Activated CD8-positive, alpha-beta T cell treated with anti-CD3 and anti-CD28 coated beads for 36 hours (primary cell): ENCODE measurements at places on chromosomes 2 and 18. TPM values are rescaled to one million over a fixed set of nuclear protein-coding genes. Genes with fewer than 3 reads are reported as not detected.

MYO1B gene
- total RNA-seq: 44.8 TPM

LOXL3 gene
- 0.60 TPM for total RNA-seq

FN1 gene
- total RNA-seq: 0.11 TPM

C2orf81 gene
- 2.6 TPM for total RNA-seq

IKZF2 gene
- 24.4 TPM for total RNA-seq

GRCh38 chr2:25844089-25844488, 34.2 kb downstream of the ASXL2 start:
- no peak overlapping the region for H3K27ac ChIP-seq
- H3K27me3 ChIP-seq: no peaks in the 10 kb centered on the region
- DNase-seq: no peak
- H3K4me3 ChIP-seq: no peak overlapping the region

DNA sequence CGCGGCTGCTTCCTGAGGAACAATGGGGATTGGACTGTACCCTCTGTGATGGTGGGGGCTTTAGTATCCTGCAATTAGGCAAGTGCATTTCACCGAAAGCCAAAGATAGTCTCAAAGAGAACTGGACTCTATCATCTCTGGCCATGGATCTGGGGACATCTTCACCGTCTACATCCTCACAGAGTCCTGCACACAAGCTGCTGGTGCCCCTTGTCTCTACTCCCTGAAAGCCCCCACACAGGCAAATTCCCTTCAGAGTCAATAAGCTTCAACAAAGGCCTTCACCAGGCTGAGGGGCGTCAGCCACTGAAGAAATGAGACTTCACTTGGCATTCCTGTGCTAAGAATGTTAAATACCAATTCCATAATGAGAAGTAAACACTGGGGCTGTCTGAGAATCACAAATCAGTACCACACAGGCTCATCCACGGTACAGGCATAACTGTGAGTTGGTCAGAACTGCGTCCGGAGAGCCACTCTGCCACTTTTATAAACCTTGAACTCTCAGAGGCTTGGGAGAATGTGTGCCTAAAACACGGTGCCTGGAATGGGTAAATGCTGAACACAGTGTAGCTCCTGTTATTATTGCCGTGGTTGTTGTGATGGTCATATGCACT, 432.7 kb downstream of the ZNF521 start:
- H3K4me1 ChIP-seq: no peaks in the 10 kb centered on the region
- H3K27me3 ChIP-seq: no peaks in the 10 kb centered on the region
- H3K27ac ChIP-seq: no peak overlapping the region
- no peak overlapping the region for H3K4me3 ChIP-seq
- no peak for DNase-seq
- H3K36me3 ChIP-seq: no peaks in the 10 kb centered on the region

DNA sequence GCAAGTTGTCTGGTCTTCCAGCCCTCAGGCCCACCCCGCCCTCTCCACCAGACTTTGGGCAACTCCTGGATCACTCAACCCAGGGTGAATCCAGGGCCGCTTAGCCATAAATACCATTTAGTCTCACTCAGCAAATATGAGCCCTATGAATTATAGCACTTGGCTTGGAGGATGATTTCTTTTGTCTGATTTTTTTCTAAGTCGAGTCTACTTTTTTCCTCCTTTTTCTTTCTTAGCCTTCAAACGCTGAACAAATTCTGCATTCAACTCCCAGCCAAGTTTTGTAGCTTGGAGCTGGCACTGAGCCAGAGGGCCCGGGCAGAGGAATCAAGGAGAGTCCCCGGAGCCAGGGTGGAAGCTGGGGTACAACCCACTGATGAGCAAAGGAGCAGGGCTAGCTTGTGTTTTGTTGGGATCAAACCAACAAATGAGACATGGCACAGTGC, 48.7 kb downstream of the SERTAD2 start:
- no peaks in the 10 kb centered on the region for H3K36me3 ChIP-seq
- no peaks in the 10 kb centered on the region for H3K27me3 ChIP-seq
- H3K4me1 ChIP-seq: peaks cover 22% of the 10 kb centered on the region
- no peak for DNase-seq
- H3K4me3 ChIP-seq: no peak overlapping the region
- no peak overlapping the region for H3K27ac ChIP-seq

GRCh38 chr2:25030702-25031101, 11.2 kb upstream of the EFR3B start:
- no peak for DNase-seq
- no peak overlapping the region for H3K4me3 ChIP-seq
- H3K4me1 ChIP-seq: peaks cover 3% of the 10 kb centered on the region
- H3K36me3 ChIP-seq: no peaks in the 10 kb centered on the region
- no peak overlapping the region for H3K27ac ChIP-seq
- H3K27me3 ChIP-seq: no peaks in the 10 kb centered on the region

DNA sequence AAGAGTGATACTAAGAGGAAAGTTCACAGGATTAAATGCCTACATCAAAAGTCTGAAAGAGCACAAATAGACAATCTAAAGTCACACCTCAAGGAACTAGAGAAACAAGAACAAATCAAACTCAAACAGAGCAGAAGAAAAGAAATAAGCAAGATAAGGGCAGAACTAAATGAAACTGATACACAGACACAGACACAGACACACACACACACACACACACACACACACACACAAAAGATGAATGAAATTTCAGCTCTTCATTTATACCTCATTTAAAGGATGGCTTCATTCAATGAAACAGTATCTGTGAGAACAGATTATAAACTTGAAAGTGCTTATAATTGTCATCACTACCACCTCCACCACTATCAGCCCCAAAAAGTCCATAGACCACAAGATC, 428.9 kb downstream of the MBD2 start:
- H3K27ac ChIP-seq: no peak overlapping the region
- no peak overlapping the region for H3K4me3 ChIP-seq
- no peaks in the 10 kb centered on the region for H3K27me3 ChIP-seq
- H3K4me1 ChIP-seq: no peaks in the 10 kb centered on the region
- H3K36me3 ChIP-seq: no peaks in the 10 kb centered on the region

IL18R1 gene
- 15.8 TPM for total RNA-seq

DNA sequence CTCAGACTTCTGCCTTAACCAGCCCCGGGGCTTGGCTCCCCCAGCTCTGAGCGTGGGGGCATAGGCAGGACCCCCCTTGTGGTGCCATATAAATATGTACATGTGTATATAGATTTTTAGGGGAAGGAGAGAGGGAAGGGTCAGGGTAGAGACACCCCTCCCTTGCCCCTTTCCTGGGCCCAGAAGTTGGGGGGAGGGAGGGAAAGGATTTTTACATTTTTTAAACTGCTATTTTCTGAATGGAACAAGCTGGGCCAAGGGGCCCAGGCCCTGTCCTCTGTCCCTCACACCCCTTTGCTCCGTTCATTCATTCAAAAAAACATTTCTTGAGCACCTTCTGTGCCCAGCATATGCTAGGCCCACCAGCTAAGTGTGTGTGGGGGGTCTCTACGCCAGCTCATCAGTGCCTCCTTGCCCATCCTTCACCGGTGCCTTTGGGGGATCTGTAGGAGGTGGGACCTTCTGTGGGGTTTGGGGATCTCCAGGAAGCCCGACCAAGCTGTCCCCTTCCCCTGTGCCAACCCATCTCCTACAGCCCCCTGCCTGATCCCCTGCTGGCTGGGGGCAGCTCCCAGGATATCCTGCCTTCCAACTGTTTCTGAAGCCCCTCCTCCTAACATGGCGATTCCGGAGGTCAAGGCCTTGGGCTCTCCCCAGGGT, 5.5 kb downstream of the CTDSP1 start:
- peaks cover 25% of the 10 kb centered on the region for H3K36me3 ChIP-seq
- peaks cover 6% of the 10 kb centered on the region for H3K27me3 ChIP-seq
- peak; percentile 13 for DNase-seq
- H3K4me1 ChIP-seq: peaks cover 44% of the 10 kb centered on the region
- H3K27ac ChIP-seq: peak overlapping the region; percentile 66
- peak overlapping the region; percentile 66 for H3K4me3 ChIP-seq

FLACC1 gene
- 0.76 TPM for total RNA-seq

- H3K4me1 ChIP-seq: no peaks in the 10 kb centered on the region
- no peak overlapping the region for H3K27ac ChIP-seq
- H3K27me3 ChIP-seq: no peaks in the 10 kb centered on the region
- peaks cover 16% of the 10 kb centered on the region for H3K36me3 ChIP-seq
These were observed 34.8 kb downstream of the GPATCH11 start for GRCh38 chr2:37119157-37119556.

DNA sequence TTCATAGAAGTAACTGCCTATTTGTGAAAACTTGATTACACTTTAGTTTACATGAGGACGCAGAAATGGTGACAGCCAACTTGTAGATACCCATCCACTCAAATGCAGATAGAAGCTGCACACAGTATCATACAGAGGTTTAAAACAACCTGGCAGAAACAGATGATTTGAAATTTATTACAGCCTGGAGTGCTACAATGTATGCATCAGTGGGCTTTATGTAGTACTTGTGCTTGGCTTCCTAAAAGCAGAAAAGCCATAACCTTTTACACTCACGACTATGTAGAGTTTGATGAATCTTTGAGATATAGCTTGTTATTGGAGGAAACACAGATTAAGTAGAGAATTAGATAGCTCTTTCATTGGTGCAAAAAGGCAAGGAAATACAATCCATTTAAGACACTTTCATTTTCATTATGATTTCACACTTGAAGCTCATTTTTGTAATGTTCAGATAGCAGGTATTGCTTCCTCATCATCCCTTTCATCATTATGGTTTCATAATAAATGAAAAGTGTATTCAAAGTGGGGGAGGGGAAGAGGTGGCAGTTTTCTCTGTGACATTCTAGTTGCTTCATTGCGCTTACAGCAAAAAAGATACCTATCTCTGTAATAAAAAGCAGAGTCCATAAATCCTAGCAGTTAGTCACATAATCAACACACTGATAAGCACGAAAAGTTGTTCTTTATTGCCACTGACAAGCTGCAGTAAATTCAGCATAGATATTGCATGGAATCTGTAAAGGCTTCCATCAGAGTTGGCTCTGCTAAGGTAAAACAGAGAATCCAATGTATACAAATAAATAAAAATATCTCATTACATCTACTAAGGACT, 789.8 kb upstream of the FSHR start:
- H3K36me3 ChIP-seq: no peaks in the 10 kb centered on the region
- H3K4me3 ChIP-seq: no peak overlapping the region
- no peak for DNase-seq
- H3K27ac ChIP-seq: no peak overlapping the region
- peaks cover 13% of the 10 kb centered on the region for H3K4me1 ChIP-seq
- H3K27me3 ChIP-seq: no peaks in the 10 kb centered on the region

RFX8 gene
- not detected for total RNA-seq
